ENCODE measurements at places on chromosomes 11 and 22.
A peak's percentile ranks its signal among the peaks of the same experiment; 100 is the strongest.

GRCh38 chr11:2775626-2776350 lies 76.0 kb upstream of the KCNQ1OT1 start:
- no peak for DNase-seq

DNA sequence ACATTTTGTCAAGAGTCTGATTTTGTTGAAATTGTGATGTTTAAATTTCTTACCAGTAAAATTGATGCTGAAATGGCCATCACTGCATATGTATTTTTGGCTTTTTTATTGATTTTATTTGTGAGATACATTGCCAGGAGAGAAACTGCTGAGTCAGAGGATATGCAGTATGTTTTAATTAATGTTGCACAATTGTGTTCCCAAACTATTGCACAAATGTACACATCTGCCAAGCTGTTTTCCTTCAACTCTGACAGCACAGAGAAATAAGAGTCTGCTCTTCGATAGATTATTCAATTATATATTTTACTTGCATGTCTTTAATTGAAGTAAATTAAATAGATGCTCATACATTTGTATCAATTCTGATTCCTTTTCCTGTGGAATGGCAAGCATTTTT lies 640.2 kb upstream of the LUZP2 start:
- no peak for DNase-seq

GRCh38 chr22:40383905-40384304 lies 13.5 kb downstream of the SGSM3 start:
- DNase-seq, result no peak

GRCh38 chr22:32103658-32104315 lies 55.3 kb downstream of the C22orf42 start:
- peak; percentile 16 for DNase-seq

DNA sequence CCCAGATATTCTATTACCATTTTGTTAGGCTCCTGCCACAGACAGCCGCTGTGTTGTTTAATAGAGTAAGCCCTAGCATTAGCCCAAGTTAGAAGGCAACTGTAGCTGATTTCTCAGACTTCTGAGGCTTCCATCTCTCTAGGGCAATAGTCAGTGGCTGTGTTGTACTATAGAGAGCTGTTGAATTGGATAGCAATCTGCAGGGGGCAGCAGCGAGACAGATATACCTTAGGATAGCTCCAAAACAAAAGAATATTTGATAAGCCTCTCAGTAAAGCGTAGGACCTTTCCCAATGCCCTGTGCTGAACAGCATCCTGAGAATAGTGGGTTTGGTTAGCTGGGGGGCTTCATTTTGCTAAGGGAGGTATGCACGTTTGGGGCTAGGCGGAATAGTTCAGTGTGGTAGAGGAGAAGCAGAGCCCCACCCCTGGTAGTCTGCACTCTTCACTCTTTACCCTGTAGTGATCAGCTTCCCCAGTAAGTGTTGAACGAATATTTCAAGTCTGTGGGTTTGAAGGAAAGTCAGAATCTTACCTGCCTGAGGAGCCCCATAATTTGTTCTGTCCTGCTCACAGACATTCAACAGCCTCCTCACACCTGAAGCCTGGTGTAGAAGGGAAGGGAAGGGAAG lies 515.1 kb downstream of the INSC start:
- no peak for DNase-seq

DNA sequence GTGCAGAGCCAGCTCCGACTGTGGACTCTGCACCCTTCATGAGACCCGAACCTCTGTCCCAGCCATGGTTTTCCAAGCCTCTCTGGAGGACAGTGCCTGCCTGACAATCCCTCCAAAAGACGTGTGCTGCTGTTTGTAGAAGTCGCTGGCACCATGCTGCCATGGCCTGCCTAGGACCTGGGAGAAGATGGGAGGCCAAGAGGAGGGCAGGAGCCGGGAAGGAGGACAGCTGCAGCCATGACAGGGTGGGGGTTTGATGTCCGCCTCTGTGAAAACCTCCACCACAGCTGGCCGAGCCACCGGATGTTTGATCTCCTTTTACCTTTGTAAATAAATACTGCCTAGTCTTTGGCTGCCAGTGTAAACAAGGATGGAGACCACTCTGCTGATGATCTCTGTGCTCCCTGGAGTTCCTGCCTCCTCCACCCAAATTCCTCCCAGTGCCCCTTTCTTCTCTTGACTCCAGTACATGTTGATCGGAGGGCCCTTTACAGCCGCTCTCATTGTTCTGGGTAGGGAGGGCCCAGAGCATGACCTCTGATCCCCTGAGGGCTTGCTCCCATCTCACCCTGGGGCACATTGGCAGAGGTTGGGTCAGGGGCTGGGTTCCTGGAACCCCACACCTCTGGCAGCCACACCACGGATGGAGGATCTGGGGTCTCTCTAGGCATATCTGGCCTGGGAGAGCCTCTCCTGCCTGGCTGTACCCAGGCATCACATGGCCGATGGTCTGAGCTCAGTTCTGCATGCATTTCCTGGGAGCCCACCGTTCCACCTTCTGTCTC lies 66.9 kb downstream of the BCR start:
- DNase-seq, result no peak

DNA sequence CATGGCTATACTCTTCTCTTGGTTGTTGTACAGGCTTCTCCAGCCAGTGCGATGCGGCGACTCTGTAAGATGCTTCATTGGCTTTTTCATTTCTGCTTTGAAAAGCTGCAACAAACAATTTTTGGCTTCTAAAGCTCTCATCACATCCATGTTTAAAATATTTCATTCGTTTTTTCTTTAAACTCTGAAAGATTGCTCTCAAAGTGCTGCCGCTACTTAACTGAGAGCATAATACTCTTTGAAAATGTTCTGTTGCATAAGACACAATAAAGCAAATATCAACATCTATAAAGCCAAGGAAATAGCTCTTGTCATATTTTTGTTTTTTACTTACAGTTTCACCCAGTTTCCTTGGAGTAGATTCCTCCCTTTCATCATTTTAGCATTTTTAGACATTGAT lies 468.3 kb downstream of the TBC1D22A start:
- DNase-seq, result no peak

- no peak for DNase-seq
Measured at GRCh38 chr11:31422703-31423102, 53.0 kb downstream of the DNAJC24 start.

DNA sequence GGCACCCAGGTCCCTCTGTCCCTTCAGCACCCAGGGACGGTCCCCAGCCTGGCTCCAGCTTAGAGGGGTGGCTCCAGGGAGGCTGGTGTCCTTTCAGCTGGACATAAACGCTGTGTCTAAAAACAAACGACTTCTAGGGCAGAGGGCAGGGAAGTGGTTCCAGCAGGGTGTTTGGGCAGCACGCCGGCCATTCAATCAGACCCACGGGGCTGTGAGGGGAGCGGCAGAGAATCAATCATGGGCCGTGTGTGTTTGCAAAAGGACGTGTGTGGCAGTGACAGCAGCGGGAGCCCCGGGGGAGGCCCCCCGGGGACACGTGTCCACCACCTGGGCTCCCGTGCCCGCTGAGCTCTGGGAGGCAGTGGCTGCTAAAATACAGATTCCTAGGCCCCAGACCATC lies 127.7 kb downstream of the MN1 start:
- DNase-seq, result no peak

GRCh38 chr11:93623179-93623578 lies 38.3 kb upstream of the CEP295 start:
- no peak for DNase-seq
